NCI-H524 (cell line): ENCODE measurements at places on chromosomes 7 and 10.

- no peak for DNase-seq
These were observed 37.4 kb downstream of the HSPA12A start for GRCh38 chr10:116704926-116705325.

- peak; percentile 71 for DNase-seq
These were observed 22.7 kb downstream of the SSC4D start for GRCh38 chr7:76386691-76387260.

DNA sequence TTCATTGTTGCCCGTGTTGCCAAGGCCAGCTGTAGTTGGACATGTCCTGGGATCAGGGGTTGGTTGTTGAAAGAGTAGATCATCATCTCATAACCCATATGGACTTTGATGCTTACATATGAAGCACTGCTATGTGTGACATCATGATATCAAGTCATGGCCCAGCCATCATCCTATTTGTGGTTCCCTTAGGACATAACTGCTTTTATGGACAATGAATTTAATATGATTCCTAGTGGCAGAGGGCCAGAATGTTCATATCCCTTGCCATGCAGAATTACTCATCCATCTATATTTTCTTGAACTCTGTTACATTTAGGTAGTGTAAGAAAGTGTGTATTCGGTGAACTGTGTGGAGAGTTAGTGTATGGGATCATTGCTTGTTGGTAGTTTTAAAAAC lies 343.9 kb upstream of the LRGUK start:
- DNase-seq, result no peak

DNA sequence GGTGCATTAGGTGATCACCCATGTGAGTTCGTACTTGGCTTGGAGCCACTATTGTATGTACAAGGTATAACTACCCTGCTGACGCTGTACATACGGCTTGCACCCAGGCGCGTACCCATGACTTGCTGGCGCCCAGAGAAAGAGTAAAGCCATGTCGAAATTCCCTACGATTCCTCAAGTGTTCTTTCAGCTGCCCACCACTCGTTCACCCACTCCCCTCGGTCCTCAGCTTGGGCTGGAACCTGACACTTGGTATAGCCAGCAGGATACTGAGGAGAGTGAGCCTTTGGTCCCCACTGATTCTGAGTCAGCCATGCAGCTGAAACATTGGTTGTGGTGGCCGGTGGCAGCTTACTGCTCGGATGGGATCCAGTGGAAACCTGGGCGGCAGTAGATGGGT lies 241.5 kb downstream of the CACNA2D1 start:
- no peak for DNase-seq

- no peak for DNase-seq
These were observed 79.8 kb upstream of the PHYHIPL start for GRCh38 chr10:59096631-59097030.

DNA sequence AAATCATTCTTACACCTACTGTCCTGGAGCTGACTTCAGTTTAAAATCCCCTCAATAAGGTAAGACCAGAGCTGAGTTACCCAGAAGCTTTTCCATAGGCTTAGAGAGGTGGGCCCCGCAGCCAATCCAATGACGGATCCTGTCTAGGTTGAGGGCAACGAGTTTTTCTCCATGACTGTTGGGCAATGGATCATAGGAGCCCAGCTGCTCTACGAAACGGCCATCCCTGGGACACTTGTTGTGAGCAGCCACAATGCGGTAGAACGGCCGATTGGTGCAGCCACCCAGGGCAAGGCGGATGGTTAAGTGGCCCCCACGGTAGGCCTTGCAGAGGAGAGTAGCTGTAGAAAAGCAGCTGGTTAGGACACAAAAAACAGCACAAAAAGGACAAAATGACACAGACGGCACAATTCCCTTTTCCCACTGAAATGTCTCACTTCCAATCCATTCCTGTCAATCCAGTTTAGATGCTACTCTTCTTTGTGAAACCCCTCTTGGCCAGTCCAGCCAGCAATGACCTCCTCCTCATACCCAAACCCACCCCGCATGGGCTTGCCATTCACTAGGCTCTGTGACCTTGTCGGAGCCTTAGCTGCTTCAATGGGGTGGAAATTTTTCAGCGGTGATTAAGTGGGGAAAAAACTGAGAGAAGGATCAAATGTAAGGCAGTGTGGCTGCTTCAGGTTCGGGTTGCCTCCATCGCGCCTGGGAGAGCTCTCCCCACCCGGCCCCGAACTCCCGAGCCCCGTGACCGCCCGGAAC lies 580 bp downstream of the MRPS16 start:
- no peak for DNase-seq

DNA sequence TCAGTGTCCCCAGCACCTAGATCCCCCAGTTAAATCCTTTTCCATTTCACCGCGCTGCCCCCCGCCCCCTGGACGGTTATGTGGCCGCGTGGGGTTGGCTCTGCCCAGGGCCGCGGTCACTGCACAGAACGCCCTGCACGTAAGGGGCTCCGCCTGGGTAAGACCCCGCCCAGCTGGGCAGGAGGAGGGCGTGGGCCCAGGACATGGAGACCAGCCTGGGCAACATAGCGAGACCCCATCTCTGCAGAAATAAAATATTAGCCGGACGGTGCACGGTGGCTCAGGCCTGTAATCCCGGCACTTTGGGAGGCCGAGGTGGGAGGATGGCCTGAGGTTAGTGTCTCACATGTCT lies 650 bp upstream of the ZFAND2A start:
- DNase-seq, result no peak

DNA sequence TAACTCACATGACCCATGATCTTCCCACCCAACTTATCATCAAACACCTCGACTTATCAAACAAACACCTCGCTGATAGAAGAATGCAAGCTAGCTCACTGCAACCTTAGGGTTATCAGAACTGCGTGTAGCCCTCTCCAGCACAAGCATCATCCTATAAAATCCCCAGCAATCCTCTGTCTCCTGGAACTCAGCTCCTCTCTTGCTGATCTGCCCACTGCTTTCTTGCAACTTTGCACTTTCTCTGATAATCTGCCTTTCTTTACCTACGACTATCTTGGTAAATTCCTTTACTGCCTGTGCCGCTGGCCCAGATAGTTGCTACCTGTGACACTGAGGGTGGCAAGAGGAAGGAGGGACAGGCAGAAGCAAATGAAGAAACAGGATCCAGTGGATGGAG lies 210.9 kb downstream of the ACTR3B start:
- no peak for DNase-seq

DNA sequence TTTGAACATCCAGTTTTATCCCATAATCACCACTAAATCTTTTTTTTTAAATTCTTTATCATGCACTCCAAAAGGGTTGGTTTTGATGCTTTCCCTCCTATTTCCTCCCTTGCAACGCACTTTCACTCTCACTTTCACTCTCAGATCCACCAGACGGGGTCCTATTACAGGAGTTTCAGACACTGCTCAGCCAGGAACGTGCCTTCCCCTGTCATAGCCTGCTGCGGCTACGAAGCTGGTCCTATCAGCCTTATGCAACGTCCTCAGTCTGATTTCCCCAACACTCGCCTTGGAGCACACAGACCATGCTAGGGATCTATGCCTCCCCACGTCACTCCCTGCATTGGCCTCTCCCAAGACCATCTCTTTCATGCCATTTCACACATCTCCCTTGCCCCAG lies 23.4 kb downstream of the ZPBP start:
- DNase-seq, result no peak

- no peak for DNase-seq
These were observed 20.5 kb downstream of the STAG3 start for GRCh38 chr7:100198266-100198665.

DNA sequence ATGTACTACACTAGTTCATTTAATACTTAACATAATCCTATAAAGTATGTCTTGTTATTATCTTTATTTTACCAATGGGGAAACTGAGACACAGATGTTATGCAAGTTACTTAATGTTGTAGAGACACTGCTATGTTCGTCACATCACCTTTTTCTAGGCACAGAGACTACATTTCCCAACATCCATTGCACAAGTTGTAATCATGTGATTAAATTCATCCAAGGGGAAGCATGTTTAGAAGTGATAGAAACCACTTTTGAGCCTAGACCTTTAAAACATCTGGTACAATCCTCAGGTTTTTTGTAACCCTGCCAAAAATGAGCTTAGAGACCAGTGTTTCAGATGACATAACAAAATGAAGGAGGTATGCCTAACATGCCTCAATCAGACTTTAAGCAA lies 386.8 kb upstream of the HPS1 start:
- no peak for DNase-seq

- no peak for DNase-seq
These were observed 181.1 kb upstream of the NFE2L3 start for GRCh38 chr7:25970911-25971310.

DNA sequence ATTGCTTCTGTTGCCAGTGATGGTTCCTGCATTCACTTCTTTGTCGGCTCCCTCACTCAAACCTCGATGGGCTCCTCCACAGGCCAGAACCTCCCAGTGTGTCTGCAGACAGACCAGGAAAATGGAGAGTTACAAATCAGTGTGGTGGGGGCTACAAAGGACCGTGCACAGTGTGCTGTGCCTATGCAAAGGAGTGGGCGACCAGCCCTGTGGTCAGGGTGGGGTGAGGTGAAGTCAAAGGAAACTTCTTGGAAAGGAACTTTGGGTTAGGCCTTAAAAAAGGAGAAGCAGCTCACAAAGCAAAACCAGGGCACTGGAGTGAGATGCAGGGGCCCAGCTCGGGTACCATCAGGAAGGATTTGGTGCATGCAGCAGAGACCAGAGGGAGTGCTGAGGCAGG lies 304.3 kb upstream of the ZMIZ1 start:
- no peak for DNase-seq

DNA sequence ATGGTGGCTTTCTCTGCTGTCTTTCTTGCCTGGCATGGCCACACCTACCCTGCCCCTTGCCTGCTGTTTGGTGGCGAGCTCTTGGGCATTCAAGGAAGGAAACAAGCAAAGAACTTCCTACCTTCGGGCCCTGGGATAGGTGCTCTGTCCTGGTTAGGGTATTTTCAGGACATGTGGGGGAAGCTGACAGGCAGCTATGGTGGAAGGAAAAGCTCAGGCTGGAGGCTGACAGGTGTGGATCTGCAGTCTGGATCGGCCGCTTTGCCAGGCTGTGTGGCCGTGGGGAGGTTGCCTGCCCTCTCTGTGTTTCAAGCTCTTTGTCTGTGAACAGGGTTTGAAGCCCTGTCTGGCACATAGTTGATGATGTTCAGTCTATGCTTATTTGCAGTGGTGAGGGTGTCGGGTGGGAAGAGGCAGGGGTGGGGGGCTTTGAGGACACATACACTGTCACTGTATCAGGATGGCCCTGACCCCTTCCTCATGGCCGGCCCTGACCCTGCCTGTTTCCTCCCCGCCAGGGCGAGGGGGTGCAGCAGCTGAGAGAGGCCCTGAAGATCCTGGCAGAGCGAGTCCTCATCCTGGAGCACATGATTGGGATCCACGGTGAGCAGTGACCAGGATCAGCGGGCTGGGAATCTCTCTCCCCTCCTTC lies 73.7 kb downstream of the MYL10 start:
- DNase-seq, result no peak

GRCh38 chr10:44779511-44779910 lies 131.6 kb upstream of the TMEM72 start:
- no peak for DNase-seq

GRCh38 chr10:6040205-6040604 lies 22.0 kb downstream of the IL2RA start:
- DNase-seq, result no peak

- DNase-seq, result peak; percentile 32
These were observed 20.2 kb downstream of the PDCD11 start for GRCh38 chr10:103416436-103417147.

DNA sequence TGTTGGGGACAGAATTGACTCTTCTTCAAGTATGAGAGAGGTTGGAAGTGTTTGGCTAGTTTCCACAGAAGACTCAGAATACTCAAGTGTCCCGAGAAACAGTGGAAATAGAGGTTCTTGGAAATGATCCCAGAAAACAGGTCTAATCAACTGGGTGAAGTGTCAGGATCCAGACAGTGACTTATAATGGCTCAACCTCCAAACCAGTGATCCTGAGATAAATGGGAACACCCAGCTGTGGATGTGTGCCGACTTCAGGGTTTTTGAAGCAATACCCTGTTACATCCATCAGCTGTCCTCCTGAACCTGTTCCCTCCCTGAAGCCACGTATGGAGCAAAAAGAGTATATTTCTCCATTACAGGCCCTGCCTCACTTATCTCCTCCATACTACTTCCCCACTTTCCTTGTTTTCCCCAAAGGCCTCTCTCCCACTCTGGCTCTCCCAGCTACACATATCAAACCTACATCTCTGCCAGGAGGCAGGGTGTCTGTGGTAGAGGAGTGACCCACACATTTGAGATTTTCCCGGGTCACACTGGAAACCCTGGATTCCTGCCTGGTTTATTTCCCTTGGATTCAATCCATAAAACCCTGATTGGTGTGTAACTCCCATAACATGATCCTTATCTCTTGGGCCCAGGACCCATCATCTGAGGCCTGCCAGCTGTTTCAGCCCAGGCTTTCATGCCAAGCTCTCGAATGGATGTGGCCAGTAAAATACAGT lies 17.6 kb upstream of the ELOVL3 start:
- no peak for DNase-seq

DNA sequence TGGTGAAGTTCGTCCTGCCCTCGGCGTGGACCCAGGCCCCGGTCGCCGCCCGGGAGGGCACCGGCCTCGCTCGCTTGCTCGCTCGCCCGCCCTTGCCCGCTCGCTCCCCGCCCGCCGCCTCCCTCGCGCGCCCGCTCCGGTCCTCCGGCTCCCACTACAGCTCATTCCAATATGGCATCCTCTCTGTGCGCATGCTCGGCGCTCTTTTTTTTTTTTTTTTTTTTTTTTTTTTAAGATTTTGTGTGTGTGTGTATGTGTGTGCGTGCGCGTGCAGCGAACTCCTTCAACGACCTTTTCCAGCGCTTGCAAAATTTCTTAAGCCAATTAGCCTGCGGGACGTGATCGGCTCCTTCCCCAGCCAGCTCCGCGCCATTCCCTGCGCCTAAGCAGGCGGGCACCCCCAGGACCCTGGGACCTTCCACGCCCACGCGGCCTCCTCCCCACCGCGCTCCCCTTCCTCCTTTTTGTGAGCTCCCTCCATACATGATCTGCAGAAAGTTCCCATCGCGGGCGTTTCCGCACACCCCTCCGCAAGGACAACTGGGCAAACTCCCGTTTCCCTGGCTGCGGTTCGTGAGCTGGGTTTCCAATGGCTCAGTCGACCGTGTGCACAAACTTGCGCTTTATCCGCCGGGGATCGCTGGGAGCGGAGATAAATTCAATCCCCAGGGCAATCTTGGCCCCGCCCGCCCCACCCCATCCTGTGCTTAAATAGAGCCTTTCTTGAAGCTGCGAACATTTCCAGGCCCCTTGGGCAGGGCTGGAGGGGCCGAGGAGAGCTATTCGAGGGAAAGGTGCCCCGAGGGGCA lies at the start of gene SFMBT2:
Gene SFMBT2, minus strand, starts transcription at position 173 of the 809 bp plus-strand sequence. CDS start 29,136 bp downstream, outside the sequence.
- peak; percentile 54 for DNase-seq

- DNase-seq, result no peak
These were observed 89.2 kb upstream of the JAZF1 start for GRCh38 chr7:28269700-28270361.
